ENCODE measurements at places on chromosomes 3 and 15.
A peak's percentile ranks its signal among the peaks of the same experiment; 100 is the strongest.

DNA sequence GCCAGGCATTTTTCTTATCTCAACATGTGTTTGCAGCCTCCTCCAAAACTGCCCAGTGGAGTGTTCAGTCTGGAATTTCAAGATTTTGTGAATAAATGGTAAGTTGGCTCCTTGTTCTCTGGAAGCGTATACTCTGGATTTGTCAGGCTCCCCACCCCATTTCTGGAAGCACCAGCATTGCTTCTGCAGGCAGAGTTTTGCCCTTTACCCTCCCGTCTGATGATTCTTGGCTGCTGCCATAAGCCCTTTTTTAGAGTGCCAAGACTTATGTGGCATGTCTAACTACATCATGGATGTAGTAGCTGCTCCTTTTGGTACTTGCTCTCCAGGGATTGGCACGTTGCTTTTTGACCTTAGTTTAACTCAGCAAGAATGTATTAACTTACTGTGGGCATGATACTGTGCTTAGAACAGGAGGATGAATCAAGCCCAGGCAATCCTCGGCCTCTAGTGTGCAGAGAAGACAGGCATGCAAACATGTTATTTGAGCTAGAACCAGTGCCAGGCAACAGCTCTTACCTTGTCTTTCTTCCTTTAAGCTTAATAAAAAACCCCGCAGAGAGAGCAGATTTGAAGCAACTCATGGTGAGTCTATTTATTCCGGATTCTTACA, 8.3 kb downstream of the SNAPC5 start:
- no peak for DNase-seq

GRCh38 chr3:138862924-138863775, 28.4 kb upstream of the PIK3CB start:
- DNase-seq = peak; percentile 67

GRCh38 chr3:118973050-118973449, 61.6 kb downstream of the IGSF11 start:
- no peak for DNase-seq

GRCh38 chr3:142211034-142211433, 14.4 kb downstream of the GK5 start:
- DNase-seq = no peak

Data from urothelium cell line (cell line).